ENCODE measurements at places on chromosomes 16 and 17.

- DNase-seq: no peak
These were observed 220.2 kb upstream of the TBX2 start for GRCh38 chr17:61179380-61179806.

- no peak for DNase-seq
These were observed 389.5 kb upstream of the ASIC2 start for GRCh38 chr17:33682599-33682998.

DNA sequence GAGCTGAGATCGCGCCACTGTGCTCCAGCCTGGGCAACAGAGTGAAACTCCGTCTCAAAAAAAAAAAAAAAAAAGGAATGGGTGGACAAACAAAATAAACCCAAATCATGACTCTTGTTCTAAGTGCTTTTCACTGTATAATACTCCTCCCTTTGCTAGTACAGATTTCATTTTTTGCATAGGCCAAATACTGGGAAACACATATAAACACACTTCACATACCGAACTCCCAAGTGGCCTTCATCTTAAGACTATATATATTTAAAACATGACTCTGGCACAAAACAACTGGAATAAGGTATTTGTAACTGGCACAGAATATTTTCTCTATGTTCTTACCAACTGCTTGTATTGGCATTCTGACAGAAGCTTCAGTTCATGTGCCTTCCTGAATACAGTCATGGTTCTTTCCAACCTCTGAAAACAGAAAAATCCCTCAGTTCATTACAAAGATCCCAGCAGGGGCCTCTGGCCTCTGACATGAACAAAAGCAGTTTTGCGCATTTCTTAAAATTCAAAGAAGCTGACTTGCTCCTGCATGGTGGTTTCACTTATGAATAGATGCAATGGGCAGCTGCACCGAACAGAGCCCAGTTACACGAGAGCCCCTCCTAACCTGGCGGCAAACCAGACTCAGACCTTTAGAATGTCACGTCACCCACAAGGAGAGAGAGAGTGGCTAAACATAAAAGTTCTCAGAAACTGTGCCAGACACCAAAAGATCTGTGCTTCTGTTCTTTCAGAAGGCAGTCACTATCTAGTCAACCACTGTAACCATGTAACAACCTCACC, 19.1 kb upstream of the COPRS start:
- no peak for DNase-seq

DNA sequence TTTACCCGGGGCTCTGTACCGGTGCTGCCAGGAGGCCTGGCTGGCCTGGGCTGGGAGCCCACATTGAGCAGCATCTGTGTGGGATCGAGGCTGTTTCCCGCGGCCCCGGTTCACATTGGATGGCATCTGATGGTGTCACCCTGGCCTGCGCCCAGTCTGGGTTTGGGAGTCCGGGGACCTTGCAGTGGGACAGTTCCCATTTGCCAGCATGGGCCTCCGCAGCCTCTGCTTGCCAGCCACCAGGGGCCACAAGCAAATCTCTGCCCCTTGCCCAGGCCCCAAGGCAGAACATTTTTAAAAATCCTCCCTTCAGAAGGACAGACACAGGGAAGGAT, 64.5 kb downstream of the BANP start:
- peak; percentile 74 for DNase-seq

DNA sequence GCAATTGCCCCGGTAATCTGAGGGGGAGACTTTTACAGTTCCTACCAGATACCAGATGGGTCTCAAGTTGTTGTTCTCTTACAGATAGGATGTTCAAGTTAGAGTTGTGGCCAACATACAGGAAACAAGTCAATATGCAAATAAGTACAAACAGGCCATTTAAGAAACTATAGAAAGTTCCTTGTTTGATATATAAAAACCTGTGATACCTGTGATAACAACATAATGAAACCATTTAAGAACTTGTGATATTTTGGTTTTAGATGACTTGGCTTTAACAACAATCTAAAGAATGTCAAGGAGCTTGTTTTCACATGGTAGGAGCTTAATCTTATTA, 16.8 kb downstream of the CDR2 start:
- no peak for DNase-seq

GRCh38 chr16:26772503-26772902, 294.2 kb upstream of the C16orf82 start:
- DNase-seq: no peak

GRCh38 chr16:70682239-70683145, 3.4 kb downstream of the MTSS2 start:
- no peak for DNase-seq

DNA sequence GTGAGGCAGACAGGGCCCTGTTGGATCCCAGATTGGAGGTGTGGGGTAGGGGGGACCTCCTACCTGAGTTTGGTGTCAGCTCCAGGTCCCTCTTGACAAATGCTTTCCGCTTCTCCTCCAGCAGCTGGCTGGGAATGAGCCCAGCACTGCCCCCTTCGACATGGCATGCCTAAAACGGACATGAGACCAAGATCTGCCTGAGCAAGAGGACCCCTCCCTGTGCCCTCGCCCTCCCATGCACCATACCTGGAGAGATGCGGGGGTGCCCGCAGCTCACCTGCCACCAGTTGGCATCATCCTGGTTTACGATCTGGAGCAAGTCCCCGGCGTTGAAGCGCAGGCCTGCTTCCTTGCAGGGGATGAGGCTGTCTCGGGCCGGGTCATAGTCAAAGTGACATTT, 26.2 kb downstream of the MPP2 start:
- DNase-seq: no peak

- no peak for DNase-seq
These were observed 9.0 kb downstream of the CBFA2T3 start for GRCh38 chr16:88967830-88968588.

DNA sequence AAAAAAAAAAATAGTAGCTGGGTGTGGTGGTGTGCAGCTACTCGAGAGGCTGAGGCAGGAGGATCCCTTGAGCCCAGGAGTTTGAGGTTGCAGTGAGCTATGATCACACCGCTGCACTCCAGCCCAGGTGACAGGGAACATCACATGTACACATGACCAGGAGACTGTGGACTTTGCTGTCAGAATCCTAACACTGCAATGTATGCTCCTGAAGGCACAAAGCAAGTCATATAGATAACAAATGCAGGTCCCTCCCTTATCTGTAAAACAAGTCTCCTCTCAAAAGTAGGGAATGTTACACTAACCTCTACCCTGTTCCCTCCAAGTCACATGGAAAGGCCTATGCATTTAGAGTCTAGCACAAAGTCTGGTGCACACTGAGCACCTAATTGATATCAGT, 48.5 kb downstream of the ARHGAP17 start:
- no peak for DNase-seq

- DNase-seq: no peak
These were observed 148.0 kb upstream of the FOXF1 start for GRCh38 chr16:86362155-86362849.

GRCh38 chr17:29225396-29225795, 21.3 kb upstream of the CRYBA1 start:
- DNase-seq: no peak

DNA sequence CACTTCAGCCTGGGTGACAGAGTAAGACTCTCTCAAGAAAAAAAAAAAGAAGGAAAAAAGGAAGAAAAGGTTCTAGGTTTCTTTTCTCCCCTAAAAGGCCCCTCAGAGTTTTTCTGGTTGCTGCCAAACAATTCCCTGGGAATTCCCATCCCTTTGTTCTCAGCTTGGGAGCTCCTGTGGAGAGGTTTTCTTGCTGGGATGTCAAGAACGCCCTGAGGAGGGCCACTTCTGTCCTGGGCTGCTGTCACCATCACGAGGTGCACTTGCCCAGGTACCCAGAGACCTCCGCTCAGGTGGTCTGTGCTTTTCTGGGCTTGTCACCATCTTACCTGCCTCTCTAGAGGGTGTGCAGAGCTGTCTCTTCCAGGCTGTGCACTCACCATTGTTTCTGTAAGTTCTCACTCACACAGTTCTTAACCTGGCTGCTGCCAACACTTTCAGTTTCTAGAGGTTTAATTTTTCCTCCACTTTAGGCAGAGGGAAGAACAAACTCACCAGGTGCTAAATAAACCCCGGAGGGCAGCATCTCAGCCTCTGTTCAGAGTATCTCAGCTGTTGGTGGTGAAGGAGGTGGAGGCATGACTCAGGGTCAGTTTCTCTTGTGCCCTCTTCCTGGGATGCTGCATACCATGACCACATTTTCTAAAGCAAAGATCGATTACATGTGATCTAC, 2.4 kb upstream of the COX6A2 start:
- DNase-seq: no peak

DNA sequence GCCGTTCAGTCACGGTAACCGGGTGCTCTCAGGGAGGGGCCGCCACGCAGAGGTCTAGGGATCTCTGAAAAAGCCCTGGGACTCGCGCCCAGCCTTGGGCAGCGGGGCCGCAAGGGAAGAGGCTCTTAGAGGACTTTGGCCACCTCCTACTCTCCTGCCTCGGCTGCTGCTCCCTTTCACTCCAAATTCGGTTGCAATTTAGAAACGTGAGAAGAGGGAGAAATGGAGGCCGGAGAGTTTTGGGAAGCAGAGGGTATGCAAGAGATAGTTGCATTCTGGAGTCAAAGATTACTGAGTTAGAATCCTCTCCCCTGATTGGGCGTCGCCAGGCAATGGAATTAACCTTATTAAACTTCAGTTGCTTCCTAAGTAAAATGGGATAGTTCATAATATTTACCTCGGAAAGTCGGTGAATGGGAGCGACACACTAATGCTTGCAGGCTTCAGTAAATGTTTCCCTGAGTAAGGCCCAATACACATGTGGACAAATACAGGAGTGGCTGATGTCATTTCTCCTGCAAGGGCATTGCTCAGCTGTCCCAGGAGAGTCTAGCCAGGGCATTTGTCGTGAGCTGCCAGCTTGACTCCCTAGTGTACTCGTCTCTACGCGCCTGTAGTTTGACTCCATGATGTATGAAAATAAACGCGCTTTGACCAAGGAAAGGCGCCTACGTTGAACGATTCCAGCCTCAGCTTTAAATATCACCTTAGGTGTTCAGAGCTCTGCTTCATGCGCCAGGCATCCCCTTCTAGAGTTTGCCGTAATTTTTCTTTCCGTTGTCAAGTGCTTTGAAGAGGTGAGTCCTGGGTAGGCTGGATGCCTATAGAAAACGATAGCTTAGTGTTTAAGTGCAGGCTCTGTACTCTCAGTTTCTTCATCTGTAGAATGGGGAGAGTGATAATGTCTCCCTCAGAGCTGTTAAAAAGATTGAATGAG, 667 bp downstream of the OGFOD1 start:
- DNase-seq: no peak

DNA sequence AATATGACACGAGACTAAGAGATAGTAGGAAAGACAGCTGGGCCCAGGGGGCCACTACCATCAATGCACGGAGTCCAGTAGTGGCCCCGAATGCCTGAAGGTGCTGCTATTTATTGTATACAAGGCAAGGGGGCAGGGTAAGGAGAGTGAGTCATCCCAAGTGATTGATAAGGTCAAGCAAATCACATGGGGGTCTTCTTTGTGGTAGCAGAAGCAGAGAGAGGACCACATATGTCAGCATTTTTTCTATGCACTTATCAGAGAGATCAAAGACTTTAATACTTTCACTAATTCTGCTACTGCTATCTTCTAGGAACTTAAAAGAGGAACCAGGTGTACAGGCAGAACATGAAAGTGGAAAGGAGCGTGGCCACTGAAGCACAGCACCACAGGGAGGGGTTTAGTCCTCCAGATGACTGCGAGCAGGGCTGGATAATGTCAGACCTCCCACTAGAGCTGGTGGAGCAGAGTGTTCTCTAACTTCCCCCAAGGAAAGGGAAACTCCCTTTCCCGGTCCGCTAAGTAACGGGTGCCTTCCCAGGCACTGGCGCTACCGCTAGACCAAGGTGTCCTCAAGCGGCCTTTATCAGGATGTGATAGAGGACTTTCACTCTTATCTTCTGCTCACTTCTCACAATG, 26.4 kb upstream of the ARL4D start:
- no peak for DNase-seq

Measured in posterior vena cava (tissue), 2 donors.